Naive B cell (primary cell): ENCODE measurements at places on chromosomes 13 and 19. TPM values are rescaled to one million over a fixed set of nuclear protein-coding genes. Genes with fewer than 3 reads are reported as not detected.

DNA sequence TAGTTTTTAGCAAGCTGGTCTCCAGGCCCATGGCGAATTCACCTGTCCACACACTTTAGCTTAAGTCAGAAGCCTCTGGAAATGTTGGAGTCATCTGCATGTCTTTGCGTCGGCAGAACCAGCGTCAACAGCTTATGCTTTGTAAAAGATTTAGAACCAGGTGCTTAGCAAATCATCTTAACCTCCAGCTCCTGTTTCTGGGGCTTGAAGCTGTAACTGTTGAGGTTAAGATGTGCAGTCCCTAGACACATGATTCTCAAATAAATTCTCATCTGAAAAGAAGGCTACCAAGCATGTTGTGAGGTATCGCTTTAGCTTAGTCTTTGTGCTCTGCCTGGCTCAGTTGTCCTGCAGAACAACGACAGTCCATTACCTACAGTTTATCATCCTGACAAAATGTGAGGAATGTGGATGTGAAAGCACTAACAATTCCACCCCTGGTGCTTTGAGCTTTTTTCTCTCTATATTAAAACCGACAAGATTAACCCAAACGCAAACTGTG is 4.4 kb downstream of the EFNB2 start:
- DNase-seq = no peak
- H3K4me1 ChIP-seq = peaks cover 22% of the 10 kb centered on the region
- H3K4me3 ChIP-seq = no peak overlapping the region
- no peak overlapping the region for H3K27ac ChIP-seq

- DNase-seq = peak; percentile 92
- H3K36me3 ChIP-seq = no peaks in the 10 kb centered on the region
- peaks cover 40% of the 10 kb centered on the region for H3K4me1 ChIP-seq
- no peaks in the 10 kb centered on the region for H3K27me3 ChIP-seq
Measured at GRCh38 chr19:35908973-35909683, 1.0 kb upstream of the TYROBP start.

DNA sequence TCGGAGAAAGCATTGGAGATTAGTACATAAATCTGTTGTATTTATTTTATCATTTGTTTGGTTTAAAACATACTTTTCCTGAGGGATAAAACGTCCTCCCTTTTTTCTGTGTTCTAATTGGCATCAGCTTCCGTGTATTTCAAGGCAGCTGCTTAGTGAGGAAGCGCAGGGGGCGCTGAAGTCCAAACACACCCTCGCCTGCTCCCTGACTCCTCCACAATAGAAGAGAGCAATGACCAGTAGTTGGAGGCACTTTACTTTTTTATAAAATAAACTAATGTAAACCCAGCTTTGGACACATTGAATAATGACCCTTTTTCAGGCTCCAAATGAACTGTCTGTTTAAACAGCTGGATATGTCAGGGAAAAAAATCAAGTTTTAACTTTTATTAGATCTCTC is 79.9 kb downstream of the RNASEH2B start:
- peaks cover 26% of the 10 kb centered on the region for H3K4me1 ChIP-seq
- H3K27ac ChIP-seq = no peak overlapping the region
- no peaks in the 10 kb centered on the region for H3K36me3 ChIP-seq
- H3K4me3 ChIP-seq = no peak overlapping the region

Gene CRLF1
- 0.79 TPM for polyA plus RNA-seq

Gene FLT1
- 3.7 TPM for polyA plus RNA-seq
